ENCODE measurements at places on chromosomes 6 and 20.

DNA sequence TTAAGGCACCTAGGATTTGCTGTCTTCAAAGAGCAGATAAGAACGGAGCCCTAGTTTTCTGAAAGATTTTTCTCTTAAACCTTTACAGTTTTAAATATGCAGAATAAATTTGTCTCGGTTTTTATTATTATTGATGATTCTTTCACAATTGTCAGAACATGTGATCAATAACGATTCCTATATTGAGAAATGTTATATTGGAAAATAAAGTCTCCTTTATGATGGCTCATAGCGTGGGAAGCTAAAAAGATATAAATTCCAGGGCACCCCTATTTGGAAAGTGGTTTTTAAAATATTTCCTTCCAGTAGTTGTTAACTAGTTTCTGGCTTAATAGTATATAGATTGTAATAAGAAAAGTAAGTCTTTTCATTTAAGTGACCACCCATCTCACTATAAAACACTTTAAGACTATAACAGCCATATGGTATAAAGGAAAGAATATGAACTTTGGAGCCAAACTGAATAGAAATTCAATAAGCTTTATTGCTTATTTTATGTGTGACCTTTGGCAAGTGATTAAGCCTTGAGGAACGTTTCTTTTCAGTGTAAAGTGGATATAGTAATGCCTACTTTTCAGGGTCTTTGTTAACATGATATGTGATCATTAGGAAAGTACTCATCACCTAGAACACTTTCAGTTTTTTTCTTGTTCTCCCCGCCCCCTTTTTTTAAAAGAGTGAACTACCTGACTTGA lies 369.6 kb downstream of the LAMA2 start:
- no peak for DNase-seq

DNA sequence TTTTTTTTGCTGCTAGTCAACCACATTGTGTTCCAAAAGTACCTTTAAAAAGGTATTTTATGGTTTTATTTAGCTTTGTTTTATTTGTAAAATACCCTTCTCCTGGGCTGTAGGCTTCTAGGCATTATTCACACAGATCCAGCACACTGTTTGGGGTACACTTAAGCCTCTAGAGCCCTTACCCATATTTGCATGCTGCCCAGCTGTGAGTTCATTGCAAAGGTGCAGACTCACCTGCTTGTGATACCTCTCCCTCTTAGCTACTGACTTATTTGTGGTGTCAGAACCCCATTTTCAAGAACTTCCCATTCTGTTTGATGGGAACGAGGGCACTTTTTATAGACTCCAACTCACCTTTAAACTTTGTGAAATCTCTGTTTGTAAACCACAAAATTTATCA lies 69.8 kb downstream of the RIN2 start:
- DNase-seq: no peak

GRCh38 chr6:111658462-111659154 lies 52.9 kb upstream of the TRAF3IP2 start:
- DNase-seq: no peak

GRCh38 chr6:14290041-14290771 lies 172.6 kb downstream of the CD83 start:
- no peak for DNase-seq

DNA sequence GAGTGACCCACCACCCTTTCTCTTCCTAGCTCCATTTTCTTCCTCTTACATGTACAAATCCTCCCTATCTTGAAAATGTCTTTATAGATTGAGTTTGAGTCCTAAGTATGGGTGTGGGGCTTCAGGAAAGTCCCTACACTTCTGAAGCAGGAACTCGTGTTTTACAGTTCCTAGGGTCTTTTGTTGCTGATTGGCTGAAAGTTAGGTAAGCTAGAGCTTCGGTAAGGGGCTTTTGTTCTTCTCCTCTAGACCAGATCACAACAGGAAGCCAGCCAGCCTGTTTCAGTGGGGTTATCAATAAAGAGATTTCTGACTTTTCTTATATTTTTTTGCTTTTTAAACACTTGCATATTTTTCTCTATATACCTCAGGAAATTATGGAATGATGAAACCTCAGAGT lies 51.3 kb downstream of the CNR1 start:
- no peak for DNase-seq

- DNase-seq: peak; percentile 33
These were observed 16.8 kb upstream of the FUCA2 start for GRCh38 chr6:143528164-143528811.

DNA sequence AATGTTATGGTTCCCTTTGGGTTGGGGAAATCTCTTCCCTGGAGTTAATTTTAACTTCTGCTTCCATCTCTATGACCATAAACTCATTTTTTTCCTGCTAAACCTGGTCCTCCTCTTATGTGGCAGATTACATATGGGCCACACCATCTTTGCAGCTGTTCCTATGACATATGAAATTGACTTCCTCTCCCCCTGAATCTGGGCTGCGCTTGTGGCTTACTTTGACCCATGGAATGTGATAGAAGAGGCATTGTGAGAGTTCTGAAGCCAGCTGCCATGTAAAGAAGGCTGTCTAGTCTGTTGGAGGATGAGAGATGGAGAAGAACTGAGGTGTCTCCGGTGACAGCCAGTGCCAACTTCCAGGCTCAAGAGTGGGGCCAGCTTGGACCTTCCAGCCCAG lies 100.1 kb downstream of the CDC5L start:
- DNase-seq: no peak
